ENCODE measurements at places on chromosomes 16 and 17. TPM values are rescaled to one million over a fixed set of nuclear protein-coding genes. Genes with fewer than 3 reads are reported as not detected.

DNA sequence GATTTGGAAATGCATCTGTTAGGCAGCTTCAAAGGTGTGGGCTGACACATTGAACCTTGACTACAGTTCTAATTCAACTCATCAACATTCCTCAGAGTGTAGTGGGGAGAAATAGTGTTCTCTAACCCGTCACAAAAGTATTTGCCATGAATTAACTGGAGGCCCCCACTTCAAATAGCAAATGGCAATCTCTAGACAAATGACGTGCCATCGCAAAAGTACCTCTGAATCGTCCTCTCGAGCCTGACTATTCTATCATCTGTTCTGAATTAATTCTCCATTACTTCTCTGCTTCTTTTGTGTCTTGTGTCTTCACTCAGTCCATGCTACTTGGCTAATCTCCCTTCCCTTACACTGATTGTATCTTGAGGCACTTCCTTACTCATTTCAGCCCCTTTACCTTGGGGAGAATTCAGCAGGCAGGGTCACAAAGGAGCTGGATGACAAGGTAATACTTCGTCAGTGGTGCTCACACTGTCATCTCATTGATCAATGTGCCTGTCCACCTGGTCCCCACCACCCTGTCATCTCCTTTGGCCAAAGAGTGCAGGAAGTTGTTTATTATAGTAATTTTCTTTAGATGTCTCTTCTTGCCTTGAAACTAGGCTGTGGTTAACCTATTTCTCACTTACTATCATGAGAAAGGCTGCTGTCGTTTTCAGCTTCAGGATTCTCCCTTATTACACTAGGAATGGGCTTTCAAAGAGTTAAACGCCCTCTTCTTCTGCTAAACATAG lies 108.4 kb downstream of the SYCE1L start:
- no peak for DNase-seq

DNA sequence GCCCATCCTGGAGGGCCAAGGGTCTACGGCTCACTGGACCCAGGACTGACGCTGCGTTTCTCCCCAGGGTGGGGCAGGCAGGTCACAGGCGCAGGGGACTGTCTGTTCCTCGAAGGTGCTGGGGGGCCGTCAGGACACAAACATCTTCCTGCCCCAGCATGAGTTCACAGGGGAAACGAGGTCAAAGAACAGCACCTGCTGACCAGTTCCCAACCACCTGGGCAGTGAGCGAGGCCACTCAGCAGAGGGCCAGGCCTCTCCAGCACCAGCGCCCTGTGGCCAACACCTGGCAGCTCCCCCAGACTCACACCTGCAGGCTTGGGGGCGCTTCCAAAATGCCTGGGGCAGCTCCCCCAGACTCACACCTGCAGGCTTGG lies 29.7 kb downstream of the TIMM22 start:
- no peak for DNase-seq

DNA sequence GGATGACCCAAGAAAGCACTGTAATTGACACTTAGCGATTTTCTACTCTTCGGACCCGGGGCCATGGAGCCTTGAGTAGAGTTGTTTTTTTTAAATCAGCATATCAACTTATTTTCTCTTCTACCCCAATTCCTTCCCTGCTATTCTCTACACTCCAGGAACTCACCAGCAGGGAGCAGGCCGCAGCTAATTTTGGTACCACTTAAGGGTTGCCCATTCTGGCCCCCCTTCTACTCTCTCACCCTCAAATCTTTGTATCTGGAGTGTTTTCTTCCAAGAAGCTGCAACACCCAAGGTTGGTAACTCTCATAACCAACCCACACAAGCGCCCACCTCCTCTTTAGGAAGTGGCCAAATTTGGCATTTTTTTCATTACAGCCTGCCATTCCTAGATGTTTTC lies 5.5 kb upstream of the ERAL1 start:
- no peak for DNase-seq

GRCh38 chr17:11122908-11123307 lies 118.1 kb upstream of the SHISA6 start:
- DNase-seq, result no peak

DNA sequence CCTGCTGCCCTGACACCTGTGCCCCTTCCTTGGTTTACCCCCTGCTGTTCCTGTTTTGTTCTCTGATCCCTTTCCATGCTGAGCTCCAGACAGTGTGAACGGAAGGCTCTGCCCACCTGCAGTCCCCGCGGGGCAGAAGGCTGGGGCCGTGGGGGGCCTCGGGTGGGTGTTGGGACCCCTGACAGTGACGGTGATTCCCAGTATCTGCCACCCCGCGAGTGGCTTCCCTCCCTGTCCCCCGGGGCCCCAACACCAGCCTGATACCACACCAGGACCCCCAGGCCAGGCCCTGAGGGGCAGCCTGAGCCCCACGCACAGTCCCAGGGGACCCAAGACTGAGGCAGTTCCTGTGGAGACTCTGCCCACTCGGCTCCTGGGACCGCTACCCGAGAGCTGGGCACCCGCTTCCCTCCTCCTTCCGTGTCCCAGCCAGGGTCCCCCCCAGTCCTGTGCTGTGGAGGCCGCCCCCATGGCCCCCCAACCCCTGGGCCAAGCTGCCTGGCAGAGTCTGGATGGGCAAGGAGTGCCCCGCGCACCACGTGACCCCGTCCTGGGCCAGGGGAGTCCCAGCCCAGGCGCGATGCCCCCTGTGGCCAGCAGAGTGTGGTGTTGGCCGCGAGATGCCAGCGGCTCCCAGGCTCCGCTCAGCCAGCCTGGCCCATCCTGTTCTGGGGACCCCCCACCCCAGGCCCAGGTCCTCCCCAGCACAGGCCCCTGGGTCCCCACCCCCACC lies 10.0 kb upstream of the C1QTNF8 start:
- peak; percentile 12 for DNase-seq

- DNase-seq, result no peak
These were observed 296.2 kb upstream of the IRX3 start for GRCh38 chr16:54582631-54583250.

- no peak for DNase-seq
These were observed 4.4 kb downstream of the GJD3 start for GRCh38 chr17:40360091-40360490.

DNA sequence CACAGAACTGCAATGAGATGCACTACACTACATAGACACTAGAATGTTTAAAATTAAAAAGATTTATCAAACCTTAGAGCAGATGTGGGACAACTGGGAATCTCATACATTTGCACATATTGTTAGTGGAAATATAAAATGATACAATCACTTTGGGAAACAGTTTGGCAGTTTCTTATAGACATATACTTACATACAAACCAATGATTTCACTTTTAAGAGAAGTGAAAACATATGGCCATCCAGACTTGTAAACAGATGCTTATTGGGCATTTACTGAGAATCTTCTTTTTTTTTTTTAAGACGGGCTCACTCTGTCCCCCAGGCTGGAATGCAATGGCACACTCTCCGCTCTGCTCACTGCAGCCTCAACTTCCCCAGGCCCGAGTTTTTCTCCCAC lies 50.1 kb downstream of the AXIN2 start:
- no peak for DNase-seq

GRCh38 chr16:30757316-30757715 lies 4.5 kb downstream of the CFAP119 start:
- DNase-seq, result no peak

GRCh38 chr17:4739122-4740024 lies at the start of the genes CXCL16 and ZMYND15:
TSS of gene CXCL16 (minus strand) at chr17:4739928. CDS start at chr17:4739339, 589 bp downstream.
TSS of gene ZMYND15 (plus strand) at chr17:4739833. CDS start at chr17:4740549, 716 bp downstream.
- DNase-seq, result peak; percentile 52

DNA sequence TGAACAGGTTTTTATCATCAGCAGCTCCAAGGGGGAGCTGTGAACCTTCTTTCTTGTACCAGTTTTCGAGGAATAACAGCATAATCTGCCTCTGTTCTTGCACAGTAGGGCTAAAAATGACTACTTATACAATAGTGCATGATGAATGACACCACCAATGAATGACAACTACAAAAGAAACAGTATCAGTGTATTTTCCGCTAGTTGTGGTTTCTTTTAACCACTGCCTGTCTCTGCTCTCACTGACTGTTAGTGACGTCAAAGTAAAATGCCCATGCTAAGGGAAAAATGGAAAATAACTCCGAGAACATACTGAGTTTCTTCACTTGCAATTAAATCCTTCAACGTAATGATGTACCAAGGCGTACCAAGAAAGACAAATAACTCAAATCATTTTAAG lies 294.9 kb downstream of the MAP2K6 start:
- no peak for DNase-seq

DNA sequence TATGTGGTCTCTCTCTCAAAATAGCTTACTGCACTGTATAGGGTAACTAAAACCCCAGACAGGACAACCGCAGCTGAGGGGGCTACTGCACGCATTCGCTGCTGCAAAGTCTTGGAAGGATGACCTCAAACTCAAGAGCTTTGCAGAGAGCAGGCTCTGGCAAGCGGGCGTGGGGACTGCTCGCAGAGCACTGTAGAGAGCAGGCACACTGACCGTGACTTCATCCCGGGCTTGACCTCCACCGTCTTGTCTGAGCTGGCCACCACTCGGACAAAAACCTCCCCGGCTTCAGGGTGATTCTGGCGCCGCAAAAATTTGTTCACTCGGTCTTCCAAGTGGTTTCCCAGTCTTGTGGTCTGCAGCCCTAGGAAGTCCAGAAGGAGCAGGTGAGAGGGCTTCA lies 22.9 kb upstream of the TRAP1 start:
- no peak for DNase-seq

DNA sequence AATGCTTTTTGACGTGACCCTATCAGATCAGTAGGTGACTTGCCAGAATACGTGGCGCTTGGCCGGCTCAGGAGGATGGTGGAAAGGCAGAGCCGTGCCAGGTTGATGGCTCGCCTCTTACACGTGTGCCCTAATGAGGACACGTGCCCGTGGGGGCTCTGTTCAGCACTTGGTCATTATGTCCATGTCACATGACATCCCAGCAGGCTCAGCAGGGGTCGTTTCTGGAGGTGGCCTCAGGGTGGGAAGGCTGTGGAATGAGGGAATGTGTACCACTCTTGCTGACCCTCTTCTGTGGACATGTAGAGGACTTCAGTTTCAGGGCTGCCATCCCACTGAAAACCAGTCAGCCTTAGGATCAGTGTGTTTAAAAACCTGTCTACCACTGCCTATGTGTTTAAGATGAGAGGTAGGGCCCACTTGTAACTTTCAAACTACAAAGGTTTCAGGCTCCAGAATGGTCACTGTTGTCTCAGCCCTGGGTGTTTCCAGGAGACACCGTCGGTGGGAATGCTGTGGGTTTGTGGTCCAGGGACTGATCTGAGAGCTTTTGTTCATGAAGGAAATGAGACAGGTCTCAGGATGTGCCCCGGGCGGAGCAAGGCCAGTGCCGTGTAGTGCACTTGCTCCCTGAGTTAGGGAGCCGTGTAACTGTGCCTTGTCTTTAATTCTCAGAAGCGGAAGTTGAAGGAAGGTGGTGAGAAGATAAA lies 12.1 kb downstream of the UBN1 start:
- DNase-seq, result no peak

DNA sequence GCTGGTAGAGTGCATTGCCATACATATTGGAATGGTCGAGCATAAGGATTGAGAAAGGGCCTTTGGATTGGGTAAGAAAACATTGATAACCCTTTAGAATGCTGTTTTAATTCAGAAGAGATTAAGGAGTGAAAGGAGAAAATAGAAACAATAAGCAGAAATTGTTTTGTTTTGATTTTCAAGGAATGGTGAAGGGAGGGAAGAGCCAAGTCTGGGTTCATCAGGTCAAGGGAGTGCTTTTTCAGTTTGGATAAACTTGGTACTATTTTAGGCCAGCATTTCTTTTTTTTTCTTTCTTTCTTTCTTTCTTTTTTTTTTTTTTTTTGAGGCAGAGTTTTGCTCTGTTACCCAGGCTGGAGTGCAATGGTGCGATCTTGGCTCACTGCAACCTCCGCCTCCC lies 50.3 kb downstream of the SNTB2 start:
- no peak for DNase-seq

DNA sequence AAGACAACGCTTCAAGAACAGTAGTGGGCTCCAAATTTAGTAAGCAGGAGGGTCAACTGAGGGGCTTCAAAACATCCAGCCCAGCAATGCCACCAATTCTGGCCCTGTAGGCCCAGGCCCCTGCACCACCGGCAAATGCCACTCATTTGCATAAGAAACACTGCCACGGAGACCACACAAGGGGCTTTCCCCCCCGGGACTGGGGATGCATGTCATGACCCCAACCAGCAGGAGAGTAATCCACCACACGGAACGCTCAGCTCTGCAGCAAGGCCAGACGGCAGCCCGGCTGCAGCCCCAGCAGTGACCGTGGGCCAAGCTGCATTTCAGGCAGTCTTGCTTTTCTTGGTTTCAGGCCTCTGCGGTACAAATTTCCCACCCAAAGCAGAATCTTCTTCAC lies 14.1 kb downstream of the TMEM11 start:
- DNase-seq, result no peak

- no peak for DNase-seq
These were observed 335.3 kb upstream of the TBX2 start for GRCh38 chr17:61064087-61064951.

- DNase-seq, result peak; percentile 11
These were observed 28.3 kb downstream of the VPS35L start for GRCh38 chr16:19583665-19584300.

Gene DPEP3
- 0.48 TPM for total RNA-seq

All from T-cell (primary cell).